Activated CD4-positive, alpha-beta T cell treated with anti-CD3 and anti-CD28 coated beads for 4 hours (primary cell): ENCODE measurements at places on chromosomes 11 and 22.

DNA sequence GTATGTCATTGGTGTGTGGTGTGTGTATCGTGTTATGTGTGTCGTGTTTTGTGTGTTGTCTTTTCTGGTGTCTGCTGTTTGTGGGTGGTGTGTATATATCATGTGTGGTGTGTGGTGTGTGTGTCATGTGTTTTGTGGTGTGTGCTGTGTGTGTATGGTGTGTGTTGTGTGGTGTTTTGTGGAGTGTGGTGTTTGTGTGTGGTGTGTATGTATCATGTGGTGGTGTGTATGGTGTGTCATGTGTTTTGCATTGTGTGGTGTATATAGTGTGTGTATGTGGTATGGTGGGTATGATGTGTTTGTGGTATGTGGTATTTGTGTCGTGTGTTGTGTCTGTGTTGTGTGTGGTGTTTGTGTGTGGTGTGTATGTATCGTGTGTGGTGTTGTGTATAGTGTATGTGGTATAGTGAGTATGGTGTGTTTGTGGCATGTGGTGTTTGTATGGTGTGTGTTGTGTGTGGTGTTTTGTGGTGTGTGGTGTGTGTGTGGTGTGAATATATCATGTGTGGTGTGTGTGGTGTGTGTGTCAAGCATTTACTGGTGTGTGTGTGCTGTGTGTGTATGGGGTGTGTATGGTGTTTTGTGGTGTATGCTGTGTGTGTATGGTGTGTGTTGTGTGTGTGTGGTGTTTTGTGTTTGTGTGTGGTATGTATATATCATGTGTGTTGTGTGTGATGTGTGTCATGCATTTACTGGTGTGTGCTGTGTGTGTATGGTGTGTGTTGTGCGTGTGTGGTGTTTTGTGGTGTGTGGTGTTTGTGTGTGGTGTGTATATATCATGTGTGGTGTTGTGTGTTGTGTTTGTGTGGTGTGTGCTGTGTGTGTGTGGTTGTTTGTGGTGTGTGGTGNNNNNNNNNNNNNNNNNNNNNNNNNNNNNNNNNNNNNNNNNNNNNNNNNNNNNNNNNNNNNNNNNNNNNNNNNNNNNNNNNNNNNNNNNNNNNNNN is 12.7 kb downstream of the PIM3 start:
- no peak for DNase-seq

- DNase-seq = no peak
Observed at GRCh38 chr11:13260963-13261588, 16.5 kb upstream of the BMAL1 start.

- DNase-seq = no peak
Observed at GRCh38 chr11:64849598-64850356, 5.3 kb upstream of the CDC42BPG start.

GRCh38 chr11:35160902-35161597 is 22.1 kb downstream of the CD44 start:
- DNase-seq = no peak

- no peak for DNase-seq
Observed at GRCh38 chr11:129410395-129410960, 34.8 kb downstream of the BARX2 start.

DNA sequence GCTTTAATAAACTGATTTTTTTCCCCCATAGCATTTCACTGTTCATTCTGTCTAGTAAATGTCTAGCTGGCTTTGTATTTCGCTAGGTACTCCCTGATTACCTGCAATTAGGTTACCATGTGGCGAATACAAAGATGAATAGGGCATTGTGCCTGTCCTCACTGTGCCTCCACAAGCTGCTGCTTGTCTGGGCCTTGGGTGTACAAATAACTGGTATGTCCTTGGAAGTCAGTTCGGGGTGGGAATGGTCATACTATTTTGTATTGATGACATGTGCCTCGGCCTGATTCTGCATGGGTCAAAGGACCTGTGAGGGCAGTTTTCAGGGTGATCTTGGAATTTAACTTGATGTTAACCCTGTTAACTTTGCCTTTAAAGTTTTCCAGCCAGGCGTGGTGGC is 11.4 kb downstream of the RBM4 start:
- DNase-seq = no peak
